ENCODE measurements at places on chromosomes 2 and 18.

DNA sequence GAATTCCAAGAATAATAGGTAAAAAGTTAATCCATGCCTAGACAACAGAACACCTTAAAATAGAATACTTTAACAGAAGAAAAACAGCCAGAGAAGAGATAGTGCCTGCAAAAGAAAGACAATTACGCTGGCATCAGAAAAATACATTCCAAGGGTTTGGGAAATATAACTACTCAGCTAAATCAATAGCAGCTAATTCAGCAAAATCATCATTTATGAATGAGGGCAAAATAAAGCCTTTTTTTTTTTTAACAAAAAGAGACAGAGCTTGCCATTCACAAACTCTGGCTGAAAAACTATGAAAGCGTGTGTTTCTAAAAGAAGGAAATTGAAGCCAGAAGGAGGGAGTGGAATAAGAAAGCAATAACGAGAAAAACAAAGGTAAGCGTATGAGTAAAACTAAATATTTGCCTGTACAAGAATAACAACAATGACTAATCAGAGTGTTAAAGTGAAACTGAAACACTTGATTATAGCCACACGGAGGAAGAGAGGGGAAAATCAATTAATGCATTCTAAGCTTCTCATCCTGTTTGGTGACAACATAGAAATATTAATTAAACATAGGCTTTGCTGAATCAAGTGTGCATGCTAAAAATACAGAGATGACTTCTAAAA, 90.2 kb downstream of the EHD3 start:
- H3K4me3 ChIP-seq, result no peak overlapping the region
- H3K27ac ChIP-seq, result no peak overlapping the region
- H3K4me1 ChIP-seq, result peaks cover 10% of the 10 kb centered on the region
- no peak for DNase-seq
- H3K27me3 ChIP-seq, result no peaks in the 10 kb centered on the region

- H3K36me3 ChIP-seq, result no peaks in the 10 kb centered on the region
- no peak for DNase-seq
- H3K4me3 ChIP-seq, result no peak overlapping the region
- peaks cover 4% of the 10 kb centered on the region for H3K4me1 ChIP-seq
- no peaks in the 10 kb centered on the region for H3K27me3 ChIP-seq
These were observed 114.5 kb downstream of the AGAP1 start for GRCh38 chr2:235608200-235608887.

DNA sequence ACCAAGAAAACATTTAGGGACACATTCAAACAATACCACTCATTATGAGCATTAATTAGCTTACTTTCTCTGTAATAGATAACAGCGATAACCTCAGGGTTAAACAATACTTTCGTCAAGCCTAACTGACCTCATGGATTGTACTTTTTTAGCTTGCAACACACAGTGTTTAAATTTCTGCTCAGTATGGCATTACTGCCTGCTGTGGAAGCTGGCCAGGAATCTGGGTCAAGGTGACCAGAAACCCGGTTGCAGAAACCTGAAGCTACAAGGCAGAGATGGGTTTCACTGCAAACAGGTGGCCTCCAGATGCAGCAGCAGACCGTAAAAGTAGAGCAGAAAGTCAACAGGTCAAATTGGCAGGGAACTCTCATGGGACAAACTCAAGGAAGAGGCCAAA, 123.8 kb upstream of the FHL2 start:
- no peaks in the 10 kb centered on the region for H3K4me1 ChIP-seq
- no peaks in the 10 kb centered on the region for H3K27me3 ChIP-seq
- H3K27ac ChIP-seq, result no peak overlapping the region
- no peak for DNase-seq
- H3K4me3 ChIP-seq, result no peak overlapping the region

- peaks cover 5% of the 10 kb centered on the region for H3K4me1 ChIP-seq
- H3K36me3 ChIP-seq, result no peaks in the 10 kb centered on the region
- no peak overlapping the region for H3K4me3 ChIP-seq
- no peak for DNase-seq
- no peak overlapping the region for H3K27ac ChIP-seq
- H3K27me3 ChIP-seq, result no peaks in the 10 kb centered on the region
These were observed 191.3 kb downstream of the AGAP1 start for GRCh38 chr2:235685024-235685721.
